ENCODE measurements at places on chromosomes 4 and X. TPM values are rescaled to one million over a fixed set of nuclear protein-coding genes. Genes with fewer than 3 reads are reported as not detected.

DNA sequence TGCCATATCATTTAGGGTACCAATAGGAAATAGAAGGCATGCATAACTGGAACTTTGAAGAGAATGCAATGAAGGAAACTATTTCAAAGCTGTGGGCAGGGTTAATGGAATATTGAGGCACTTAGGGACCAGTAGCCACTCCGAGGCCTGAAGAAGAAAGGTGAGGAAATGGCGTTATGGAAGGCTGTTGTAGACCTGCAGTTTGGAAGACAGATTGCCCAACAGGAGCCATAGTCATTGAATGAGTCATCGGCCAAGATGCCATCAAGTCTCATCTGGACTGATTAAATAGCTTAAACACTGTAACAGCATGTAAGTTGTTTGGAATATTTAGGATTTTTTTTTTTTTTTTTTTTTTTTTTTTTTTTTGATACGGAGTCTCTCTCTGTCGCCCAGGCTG lies 11.6 kb downstream of the CXCL13 start:
- DNase-seq: no peak

DNA sequence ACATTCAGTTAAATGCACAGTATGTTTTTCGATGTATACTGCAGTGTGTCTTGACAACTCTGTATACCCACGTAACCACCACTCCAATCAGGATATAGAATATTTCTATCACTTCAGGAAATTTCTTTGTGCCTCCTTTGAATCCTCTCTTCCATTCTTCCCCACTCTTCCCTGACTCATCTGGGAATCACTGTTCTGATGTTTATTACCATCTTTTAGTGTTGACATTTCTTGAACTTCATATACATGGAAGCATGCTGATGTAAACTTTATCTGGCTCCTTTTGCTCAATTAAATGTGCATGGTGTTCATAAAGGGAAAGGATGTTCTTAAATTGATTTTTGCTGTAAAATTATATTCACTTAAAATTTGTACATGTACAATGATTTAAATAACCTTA lies 319.9 kb downstream of the PCDH7 start:
- DNase-seq: no peak

DNA sequence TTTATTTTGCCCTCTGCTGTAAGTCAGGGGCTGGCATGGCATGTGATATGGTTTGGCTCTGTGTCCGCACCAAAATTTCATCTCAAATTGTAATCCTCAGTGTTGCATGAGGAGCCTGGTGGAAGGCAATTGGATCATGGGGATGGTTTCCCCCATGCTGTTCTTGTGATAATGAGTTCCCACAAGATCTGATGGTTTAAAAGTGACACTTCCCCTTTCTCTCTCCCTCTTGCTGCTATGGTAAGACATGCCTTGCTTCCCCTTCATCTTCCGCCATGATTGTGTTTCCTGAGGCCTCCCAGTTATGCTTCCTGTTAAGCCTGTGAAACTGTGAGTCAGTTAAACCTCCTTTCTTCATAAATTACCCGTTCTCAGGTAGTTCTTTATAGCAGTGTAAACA lies 72.0 kb upstream of the MSX1 start:
- no peak for DNase-seq

DNA sequence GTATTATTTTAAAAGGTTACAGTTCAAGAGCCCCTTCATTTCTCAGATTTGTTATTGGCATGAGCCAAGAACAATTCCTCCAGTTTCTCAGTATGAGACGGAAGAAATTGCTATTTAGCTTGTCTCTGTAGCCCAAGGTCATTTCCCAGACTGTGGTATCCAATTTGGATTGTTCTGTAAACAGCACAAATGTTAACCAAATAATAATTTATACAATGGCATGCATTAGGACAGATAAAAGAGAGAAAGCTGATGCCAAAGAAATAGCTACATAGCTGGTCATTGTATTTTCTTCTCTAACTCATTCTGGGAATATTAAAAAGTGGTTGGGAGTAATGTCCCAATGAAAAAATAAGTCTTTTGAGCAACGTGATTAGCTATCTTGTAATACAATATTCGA lies 134.6 kb upstream of the NPY2R start:
- no peak for DNase-seq

Gene PDE6B
- total RNA-seq: 17.3 TPM

Gene RGS12
- 33.6 TPM for total RNA-seq
